GM12864 (cell line): ENCODE measurements at places on chromosomes 4 and X.
A peak's percentile ranks its signal among the peaks of the same experiment; 100 is the strongest.

- DNase-seq, result no peak
These were observed 15.8 kb downstream of the DCUN1D4 start for GRCh38 chr4:51858605-51859202.

DNA sequence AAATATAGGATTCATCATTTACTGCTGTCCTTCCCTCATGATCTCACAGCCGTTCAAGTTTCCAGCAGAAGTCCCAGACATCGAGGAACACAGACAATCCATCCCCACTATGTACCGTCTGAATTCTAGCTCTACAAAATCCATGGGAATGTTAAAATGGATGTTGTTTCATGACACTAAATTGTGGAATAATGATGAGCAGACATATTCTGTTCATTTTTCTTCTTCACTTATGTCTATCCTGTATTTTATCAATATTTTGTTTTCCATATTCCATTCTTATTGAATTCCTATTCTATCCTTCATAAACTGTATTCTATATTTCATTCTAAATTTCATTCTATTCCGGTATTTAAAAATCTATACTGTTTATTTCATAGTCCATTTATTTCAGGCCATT, 71.8 kb downstream of the NUDT10 start:
- no peak for DNase-seq

GRCh38 chr4:10666616-10667015, 18.0 kb downstream of the CLNK start:
- DNase-seq, result no peak

GRCh38 chr4:128060121-128060698, 902 bp upstream of the LARP1B start:
- DNase-seq, result no peak

DNA sequence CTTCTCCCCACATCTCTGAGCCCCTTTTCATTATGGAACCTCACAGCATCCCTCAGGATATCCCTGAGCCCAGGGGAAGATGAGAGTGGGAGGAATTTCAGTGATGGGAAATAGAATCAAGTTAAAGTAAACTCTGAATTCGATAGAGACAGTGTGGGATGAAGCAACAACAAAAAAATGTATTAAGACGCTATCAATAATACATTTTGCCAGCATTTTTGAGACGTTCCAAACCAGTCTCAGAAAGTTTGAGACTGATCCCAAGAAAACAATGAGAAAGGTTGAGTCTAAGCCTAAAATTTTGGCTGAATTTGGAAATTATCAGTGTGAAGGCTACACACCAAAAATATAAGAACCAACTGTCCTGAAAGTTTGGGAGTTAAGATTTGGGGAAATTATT, 196.2 kb downstream of the CBR4 start:
- DNase-seq, result no peak

DNA sequence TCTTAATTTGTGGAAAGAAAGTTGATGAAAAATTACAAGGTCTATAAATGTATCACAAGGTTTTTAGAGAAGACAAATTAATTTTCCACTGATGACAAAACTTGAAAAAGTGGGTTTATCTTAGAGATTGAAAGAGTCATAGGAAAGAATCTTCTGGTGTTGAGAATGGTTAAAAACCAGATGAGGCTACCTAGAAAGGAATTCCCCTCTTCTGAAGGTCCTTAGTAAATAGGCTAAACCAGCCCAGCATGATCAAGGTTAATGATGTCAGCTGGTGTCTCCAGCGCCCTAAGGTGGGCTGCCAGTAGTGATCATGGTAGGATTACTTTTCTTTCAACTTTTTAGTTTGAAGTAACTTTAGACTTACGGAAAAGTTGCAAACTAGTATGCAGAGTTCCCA, 71.8 kb upstream of the PGRMC2 start:
- no peak for DNase-seq

DNA sequence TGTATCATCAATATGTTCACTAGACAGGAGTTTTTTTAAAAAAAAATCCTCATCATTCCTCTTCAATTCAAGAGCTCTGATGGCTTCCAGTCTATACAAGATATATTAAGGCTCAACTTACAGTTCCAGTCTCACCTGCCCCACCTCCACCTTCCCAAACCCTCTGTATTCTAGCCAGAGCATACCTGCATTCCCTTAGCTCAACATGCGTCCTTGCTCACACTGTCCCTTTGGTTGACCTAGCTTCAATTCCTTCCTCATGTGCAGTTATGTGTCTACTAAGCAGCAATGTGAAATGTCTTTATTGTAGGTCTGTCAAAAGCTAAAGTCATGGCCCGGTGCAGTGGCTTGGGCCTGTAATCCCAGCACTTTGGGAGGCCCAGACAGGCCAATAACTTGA, 10.8 kb downstream of the DHX15 start:
- DNase-seq, result no peak

DNA sequence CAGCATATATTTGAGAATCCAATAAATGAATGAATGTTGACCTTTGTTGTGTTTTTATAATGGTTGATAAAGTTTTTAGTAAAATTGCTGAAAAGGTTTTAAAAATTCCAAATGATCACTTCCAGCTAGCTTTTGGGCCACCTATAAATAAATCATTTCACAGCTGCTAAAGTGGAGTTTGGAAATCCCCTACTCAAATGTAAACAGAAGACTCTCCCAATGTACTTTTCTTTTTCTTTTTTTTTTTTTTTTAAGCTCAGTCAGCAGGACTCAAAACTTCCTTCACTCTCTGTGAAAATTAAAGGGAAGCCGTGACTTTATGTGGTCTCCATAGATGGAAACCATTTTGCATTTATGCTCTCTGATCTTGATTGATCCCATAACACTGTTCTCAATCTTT, 45.2 kb downstream of the CXCL13 start:
- DNase-seq, result no peak

GRCh38 chrX:46381630-46382029, 163.6 kb downstream of the ZNF674 start:
- peak; percentile 0 for DNase-seq

DNA sequence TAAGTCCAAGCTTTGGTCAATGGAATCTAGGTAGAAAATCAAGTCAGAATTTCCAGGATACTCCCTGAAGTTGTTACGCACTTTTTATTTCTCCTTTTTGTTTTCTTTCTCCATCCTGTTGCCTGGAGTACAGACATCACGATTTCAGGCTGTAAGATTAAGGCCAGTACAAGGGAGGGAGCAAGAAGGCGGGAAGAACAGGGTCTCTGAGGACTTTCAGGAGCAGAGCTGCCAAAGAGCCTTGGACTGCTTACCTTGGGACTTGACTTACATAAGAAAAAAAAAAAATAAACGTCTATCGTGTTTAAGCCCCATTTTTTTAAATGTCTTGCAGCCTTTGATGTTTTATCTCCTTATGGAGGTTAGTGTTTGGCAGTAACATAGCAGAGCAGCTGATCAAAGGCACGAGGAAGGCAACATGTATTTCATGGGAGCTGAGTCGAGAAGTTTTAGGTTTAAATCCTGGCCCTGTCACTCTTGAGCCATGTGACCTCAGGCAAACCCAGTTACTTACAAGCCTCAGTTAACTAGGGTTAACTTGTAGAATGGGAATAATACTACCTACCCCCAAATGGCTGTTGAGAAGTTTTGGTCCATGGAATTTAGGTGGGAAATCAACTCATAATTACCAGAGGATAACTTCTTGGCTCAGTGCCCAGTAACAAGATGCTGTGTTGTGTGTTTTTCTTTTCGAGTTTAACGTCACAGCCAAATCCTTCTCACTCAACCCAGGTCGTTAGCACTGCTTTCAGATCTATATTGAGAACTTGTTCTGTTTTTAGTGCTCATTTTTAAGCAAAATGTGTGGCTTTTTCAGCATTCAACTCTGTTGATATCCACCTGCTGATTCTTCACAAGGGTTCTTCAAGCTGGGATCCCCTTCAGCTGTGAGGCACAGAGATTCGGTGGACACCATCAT, 106.8 kb downstream of the CLNK start:
- DNase-seq, result peak; percentile 57

DNA sequence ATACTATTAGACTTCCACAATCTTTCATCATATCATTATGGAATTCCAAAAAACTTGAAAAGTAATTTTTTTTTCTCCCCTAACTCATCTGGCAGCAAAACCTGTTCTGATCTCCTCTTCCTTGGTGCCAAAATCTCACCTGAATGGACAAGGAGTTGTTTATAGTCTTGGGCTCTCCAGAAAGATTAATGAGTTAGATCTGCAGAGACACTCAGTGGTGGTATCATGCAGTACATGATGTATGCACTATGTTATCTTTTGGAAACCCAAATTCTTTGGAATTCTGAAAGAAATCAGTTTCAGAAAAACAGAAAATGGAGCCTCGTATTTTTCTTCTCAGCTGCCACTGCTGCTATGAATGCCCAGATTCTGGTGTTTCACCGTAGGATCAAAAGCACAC, 11.7 kb downstream of the GPM6B start:
- DNase-seq, result no peak

DNA sequence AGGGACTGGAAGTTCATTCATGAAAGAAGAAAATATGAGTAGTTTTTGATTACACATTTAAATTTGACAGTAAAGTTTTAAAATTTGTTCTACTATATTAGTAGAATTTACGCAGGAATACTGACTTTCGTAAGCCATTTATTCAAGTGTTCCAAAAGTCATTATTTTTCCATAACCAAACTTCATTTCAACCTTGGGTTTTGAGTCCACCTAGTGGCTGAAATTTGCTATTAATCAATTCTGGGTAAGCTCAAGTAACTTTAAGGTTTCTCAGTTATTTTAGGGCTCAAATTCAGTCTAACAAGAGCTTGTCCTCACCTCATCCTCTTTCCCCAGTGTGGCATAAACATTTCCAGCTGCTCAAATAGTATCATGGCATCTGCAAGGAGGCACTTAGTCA, 175.4 kb downstream of the SH3BGRL start:
- DNase-seq, result no peak

DNA sequence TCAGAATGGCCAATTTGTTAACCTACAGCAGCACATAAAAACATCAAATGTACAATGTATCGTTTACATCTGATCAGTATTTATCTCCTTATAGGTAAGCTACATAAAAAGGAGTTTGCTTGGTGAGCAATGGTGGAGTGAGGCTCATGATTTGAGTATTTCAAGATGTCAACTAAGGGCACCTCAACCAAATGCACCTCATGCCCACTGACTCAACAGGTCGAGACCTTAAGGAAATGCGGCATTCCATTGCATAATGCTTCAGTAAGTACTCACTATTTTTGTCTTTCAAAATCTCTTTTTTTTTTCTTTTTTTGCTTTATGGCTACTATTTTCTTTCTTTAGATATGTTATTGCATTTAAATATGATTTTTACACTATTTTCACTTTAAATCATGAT, 181.0 kb upstream of the TLL1 start:
- no peak for DNase-seq

DNA sequence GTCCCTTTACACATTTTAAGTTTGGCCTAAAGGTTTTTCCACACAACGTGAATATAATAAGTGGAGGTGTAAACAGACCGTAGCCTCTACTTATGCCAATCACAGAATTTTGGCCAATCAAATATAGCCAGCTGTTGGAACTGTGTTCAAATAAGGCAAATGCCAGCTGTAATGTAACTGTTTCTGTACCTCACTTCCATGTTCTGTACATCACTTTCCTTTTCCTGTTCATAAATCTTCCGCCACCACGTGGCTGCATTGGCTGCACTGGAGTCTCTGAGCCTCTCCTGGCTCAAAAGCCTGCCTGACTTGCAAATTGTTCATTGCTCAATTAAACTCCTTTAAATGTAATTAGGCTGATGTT, 105.1 kb upstream of the SMIM31 start:
- no peak for DNase-seq

- DNase-seq, result no peak
These were observed 15.9 kb upstream of the CXCL5 start for GRCh38 chr4:74014332-74014731.

- DNase-seq, result no peak
These were observed 4.0 kb downstream of the C4orf46 start for GRCh38 chr4:158667651-158668198.

GRCh38 chr4:52407545-52407944, 251.6 kb downstream of the USP46 start:
- no peak for DNase-seq

DNA sequence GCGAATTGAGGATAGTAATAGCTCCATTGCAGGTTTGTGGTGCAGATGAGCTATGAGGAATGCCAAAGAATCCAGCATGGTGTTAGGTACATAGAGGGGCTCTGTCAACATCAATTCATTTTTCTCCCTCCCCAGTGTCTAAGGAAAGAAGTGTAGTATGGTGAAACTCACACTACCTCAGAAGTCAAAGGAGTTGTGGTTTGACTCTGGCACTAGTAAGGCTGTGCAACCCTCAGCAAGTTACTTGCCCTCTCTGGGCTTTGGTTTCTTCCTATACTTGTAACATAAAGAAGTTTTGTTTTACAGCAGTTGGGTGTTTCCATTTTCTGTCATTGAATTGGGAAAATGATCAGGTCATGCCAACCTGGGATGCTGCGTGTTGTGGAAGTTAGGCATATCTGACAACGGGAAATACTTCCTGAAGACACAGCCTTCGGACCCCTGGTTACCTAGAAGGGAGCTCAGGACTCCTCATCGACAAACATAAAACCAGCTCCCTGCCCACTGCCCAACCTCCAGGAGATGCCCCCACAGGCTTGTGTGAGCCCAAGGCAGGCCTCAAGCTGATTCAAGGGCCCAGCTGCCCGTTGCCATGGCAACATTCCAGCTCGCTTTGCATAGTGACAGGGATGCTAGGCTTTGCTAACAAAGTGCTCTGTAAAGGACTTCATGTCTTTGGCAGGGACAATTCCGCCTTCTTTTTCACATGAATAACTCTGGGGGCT, 71.4 kb downstream of the RTL5 start:
- DNase-seq, result no peak

DNA sequence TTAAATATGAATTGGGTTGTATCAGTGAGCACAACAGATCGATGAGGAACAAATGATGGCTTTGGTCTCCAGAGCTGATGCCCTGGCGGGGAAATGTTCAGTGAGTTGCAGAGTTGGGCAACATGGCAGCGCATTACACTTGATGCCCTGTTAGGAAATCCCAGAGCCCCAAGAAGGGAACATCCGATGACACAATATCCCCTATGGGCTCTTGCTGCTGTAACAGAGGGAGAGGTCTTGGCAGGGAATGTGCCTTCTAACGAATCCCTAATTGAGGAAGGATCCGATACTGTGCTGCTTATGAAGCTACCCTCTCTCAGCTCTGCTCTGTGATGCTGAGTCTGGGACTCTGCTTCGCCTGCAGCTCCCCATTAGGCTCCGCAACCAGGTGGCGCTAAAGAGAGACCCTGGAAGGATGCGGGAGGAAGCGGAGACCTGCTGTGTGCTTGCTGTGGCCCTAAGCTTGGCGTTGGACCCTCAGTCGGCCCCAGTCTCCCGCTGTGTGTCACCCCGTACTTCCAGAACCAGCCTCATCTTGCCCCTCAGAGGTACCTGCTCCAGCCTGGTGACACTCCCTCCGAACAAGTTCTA, 38.9 kb downstream of the PDHA1 start:
- peak; percentile 2 for DNase-seq

GRCh38 chr4:99808260-99808857, 8.3 kb upstream of the DAPP1 start:
- no peak for DNase-seq
